ENCODE measurements at places on chromosomes 1 and 21. TPM values are rescaled to one million over a fixed set of nuclear protein-coding genes. Genes with fewer than 3 reads are reported as not detected.

DNA sequence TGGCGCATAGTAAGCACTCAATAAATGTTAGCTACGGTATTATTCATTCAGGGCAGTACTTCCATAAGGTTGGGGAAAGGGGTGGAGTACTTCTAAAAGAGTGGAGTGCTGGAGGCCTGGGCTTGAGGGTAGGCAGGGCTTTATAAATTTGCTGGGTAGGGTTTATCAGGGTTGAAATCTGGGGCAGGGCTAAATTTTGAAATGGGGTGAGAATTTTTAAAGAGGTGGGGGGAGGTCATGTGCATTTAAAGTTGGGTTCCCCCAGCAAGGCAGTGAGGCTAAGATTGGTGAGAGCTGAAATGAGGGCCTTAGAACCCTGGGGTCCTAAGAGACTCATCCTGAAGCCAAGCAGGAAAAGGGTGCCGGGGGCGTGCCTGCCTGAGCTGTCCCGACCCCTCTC lies 10.0 kb downstream of the CATSPER4 start:
- no peak for DNase-seq

The LAMB3 gene
- 0.85 TPM for total RNA-seq

- no peak for DNase-seq
Measured at GRCh38 chr21:38460171-38460742, 38.0 kb downstream of the ERG start.

The TIMM17A gene
- total RNA-seq = 56.1 TPM

The SLC35F3 gene
- 0.85 TPM for total RNA-seq

DNA sequence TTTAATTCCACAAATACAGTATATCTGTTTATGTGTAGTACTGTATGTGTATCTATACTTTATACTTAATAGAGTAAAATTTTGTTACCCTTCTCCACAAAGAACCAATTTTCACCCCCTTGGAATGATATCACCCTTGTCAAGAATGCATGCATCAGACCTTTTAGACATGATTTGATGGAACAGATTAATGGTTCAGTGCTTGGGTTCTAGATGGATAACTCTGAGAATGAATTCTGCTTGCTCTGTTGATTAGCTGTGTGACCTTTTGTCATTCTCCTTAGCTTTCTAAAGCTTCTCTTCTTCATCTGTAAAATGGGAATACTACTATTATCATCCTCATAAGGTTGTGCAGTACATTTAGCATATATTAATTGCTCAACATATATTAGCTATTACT lies 105.1 kb downstream of the NEK7 start:
- DNase-seq = no peak

The HCRTR1 gene
- 0.13 TPM for total RNA-seq

The NGF gene
- total RNA-seq = 0.53 TPM

The TAS1R3 gene
- total RNA-seq = 0.21 TPM

DNA sequence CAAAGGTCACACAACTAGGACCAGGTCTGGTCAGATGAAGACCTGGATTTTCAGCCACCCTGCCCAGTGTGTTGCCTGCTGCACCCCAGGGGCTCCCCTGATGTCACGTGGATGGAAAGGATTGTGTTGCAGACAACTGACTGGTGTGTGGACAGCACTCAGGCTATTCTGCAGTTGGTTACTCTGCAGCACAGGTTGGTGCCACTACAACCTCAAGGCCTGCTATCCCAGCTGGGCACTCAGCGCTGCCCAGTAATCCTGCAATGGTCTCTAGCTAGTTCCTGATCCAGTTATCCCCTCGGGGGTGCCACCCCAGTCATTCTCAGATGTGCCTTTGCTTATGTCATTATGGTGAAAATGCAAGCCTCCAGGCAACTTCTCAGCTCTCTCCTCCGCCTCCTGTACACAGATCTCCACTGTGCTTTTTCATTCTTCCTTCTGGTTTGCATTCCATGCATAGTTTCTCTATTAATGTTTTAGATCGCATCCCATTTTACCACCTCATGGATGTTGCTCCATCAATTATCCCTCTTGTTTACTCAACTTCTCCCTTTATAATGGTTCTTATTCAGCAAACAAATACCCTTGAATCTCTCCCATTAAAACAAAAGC lies 503.2 kb upstream of the CAMK1G start:
- no peak for DNase-seq

DNA sequence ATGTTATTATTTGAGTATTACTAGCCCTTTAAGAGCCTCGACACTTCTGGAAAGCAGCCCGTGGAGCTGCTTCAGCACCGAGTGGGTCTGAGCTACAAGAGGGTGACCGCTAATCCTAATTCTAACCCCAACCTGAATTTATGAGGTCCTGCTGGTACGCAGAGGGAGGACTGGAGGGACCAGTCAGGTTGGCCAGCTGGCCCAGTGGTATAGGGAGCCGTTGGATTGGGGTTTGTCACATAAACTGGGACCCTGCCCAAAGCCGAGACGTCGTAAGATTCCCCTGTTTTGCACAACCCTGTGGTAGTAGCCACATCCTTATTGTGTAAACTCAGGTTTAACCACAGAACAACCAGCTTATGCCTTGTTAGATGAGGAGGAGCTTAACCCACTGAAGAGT lies 60.8 kb upstream of the F3 start:
- DNase-seq = no peak

- no peak for DNase-seq
Measured at GRCh38 chr1:32195972-32196823, 4.2 kb upstream of the CCDC28B start.

DNA sequence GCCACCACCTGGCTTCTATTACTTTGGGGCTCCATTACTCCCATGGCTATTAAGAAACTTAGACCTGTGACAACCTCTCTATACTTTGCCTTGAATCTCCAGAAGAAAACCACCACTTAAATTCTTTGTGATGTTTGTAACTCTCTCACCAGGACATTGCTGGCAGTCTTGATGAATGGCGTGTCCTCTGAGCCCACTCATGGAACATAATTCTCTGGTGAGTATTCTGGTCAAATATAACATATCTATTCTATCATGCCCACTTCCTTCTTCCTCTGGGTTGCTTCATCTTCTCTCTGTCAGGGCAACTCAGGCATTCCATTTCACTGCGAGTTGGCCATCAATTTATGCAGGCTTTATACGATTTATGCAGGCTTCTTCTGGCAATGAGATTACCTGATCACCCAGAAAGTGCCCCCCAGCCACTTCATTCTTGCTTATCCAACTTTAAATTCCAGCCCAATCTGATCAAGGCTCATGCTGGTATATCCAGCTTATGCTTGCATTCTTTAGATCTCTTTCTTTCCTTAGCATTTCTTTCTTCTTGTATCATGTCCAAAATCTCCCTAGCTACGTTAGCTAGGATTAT lies 112.0 kb upstream of the CHRM3 start:
- DNase-seq = no peak

The STPG1 gene
- total RNA-seq = 9.9 TPM

DNA sequence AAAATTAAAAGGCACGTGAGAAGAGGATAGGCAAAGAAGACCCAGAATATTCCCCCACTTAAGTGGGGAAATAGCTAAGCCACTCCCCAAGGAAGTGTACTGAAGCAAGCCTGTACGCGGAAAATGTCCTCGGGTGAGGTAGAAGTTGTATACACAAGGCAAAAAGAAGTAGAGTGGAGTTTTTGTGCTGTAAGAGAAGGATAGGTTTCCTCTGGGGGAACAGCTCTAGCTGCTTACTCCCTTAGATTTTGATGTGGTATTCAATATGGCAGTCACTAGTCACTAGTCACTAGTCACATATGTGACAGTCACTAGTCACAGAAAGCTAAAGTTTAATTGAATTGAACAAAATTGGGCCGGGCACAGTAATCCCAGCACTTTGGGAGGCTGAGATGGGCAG lies 7.6 kb downstream of the TXNIP start:
- DNase-seq = no peak

GRCh38 chr1:51558375-51558924 lies 39.4 kb upstream of the EPS15 start:
- no peak for DNase-seq

GRCh38 chr1:159935719-159936272 lies 9.6 kb downstream of the IGSF9 start:
- no peak for DNase-seq

The GLUL gene
- total RNA-seq = 284 TPM

The RPTN gene
- not detected for total RNA-seq

The ITLN2 gene
- total RNA-seq = 7.8 TPM

DNA sequence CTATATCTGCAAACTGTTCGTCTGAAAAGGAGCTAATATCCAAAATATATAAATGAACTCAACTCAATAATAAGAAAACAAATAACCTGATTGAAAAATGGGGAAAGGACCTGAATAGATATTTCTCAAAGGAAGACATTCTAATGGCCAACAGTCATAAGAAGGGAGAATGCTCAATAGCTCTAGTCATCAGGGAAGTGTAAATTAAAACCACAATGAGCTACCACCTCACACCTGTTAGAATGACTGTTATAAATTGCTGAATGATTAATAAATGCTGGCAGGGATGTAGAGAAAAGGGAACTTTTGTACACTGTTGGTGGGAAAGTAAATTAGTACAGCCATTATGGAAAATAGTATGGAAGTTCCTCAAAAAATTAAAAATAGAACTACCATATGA lies 21.2 kb upstream of the C1orf115 start:
- no peak for DNase-seq

- DNase-seq = no peak
Measured at GRCh38 chr21:28636752-28637691, 355.7 kb downstream of the LTN1 start.

DNA sequence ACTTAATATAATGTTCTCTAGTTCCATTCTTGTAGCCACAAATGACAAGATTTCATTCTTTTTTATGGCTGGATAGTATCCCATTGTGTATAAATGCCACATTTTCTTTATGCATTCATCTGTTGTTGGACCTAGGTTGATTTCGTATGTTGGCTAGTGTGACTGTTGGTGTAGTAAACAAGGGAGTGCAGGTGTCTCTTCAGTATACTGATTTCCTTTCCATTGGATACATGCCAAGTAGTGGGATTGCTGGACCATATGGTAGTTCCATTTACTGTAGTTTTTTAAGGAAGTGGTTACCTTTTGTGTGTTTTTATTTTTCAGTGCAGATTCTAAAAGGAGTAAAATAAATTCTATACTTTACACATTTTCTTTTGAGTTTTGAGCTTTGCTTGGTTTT lies 5.7 kb downstream of the PARK7 start:
- no peak for DNase-seq

Data from WTC11 (cell line).